ENCODE measurements at places on chromosomes 1 and 21.

DNA sequence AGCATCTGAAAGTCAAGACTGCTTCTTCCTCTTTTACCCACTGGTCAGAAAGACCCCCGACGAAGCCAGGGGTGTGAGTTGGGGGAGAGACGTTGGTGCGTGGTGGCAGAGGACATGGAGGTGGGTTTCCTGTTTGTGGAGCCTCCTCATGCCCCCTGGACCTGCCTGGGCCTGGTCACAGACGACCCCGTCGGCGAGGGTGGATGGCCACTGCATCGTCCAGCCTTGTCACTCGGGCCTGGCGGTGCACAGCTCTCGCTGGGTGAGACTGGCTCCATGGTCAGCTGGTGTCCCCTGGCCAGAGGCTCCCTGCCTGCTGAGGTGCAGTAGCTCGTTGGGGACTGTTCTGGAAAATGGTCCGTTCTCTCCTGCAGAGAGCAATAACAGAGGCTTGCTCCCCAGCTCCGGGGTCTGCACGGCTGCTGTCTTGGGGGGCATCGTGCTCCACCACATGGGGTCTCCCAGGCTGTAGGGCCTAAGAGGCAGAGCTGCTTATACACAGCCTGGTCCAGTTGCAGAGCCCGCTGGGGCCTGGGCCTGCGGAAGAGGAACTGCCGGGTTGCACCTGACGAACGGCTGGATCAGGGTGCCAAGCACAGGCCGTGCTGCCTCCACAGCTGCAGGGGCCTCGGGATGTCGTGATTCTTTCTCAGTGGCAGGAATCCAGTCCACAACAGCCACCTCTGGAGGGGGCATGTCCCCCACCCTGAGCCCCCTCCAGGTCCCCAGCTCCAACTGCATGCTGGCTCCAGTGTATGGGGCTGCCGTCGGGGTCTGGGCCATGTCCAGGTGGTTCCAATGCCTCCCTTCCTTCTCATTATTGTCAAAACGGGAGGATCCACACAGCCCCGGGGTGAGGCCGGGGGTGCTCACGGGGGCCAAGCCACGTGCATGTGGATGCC, 18.0 kb upstream of the ACTRT2 start:
- DNase-seq, result no peak

DNA sequence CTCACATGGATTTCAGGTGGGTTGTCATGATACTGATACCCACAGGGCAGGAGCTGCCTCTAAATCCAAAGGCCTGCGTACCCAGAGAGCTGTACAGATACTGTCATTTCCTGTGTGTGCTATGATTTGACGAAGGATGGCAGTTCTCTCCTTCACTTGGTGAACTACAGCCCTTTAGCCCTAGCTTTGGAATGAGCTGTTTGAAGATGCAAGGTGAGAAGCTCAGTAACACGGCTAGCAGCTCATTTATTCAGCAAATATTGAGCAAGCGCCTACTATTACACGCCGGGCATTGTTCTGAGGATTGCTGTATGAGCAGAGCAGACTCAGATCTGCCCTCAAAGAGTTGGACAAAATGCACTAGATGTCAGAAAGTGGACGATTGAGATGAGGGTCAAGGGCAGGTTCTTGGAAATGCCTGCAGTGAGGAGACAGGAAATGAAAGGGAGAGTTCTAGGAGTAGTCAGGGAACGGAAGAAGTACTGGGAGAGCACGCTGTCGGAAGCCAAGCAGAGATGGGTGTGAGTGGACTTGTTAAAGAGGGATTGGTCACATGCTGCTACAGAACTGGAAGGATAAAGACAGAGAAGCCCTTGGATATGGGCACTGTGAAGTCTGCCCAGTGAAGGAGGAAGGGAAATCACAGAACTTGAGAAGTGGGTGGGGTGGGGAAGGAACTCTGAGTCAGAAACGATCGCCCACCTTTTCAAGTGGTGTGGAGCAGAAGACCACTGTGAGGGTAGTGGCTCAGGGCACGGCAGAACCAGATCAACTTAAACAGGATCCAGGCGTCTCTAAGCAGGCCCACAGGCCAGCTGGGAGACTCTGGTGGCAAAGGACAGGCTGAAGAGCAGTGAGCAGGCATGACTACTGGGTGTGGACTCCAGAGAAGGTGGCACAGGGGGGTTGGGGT, 7.1 kb downstream of the PTGFRN start:
- DNase-seq, result no peak

GRCh38 chr1:114585231-114585630, 3.8 kb upstream of the BCAS2 start:
- peak; percentile 13 for DNase-seq

- DNase-seq, result no peak
Observed at GRCh38 chr1:55559161-55559611, 344.0 kb upstream of the USP24 start.

- DNase-seq, result no peak
Observed at GRCh38 chr1:236011641-236012040, 53.2 kb downstream of the NID1 start.

DNA sequence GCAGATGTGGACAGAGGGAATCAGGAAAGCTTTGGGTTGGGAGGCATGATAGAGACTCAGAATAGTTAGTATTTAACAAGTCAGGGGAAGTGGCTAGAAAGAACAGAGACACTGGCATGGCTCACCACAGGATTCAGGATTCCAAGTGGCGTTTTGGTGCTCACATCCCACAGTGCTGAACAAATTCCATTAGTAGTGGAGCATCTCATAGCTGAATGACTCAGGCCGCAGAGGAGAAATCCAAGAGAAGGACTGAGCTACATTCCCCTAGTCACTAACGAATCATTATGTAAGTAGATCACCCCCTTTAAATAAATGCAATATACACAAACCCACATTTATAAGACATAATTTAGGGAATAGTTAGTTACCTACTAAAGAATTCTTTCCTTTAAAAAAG, 5.0 kb upstream of the KCNJ9 start:
- no peak for DNase-seq
